ENCODE measurements at places on chromosomes 13 and 19.

GRCh38 chr19:46482631-46483030 is 11.3 kb upstream of the PNMA8A start:
- DNase-seq: no peak

- no peak for DNase-seq
Observed at GRCh38 chr19:31231237-31231636, 118.0 kb downstream of the TSHZ3 start.

DNA sequence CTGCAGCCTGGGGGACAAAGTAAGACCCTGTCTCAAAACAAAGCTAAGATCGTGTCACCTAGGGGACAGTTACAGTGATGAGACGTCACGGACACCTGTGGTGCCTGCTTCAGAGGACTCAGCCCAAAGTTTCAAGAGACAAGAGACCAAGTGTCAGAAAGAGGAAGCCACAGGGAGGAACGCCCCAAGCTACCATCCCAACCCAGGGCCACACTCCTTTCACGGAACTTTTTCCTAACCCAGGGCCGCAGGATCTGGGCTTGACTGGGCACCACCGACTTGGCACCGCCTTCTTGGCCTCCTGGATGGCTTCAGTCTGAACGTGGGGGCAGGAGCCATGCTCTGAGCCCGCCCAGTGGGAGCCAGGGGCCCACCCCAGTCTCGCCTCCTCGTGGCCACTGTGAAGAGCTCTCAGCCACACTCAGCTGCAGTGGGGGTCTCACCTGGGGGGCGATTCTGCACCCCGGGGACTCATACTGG is 8.5 kb downstream of the MOB3A start:
- peak; percentile 76 for DNase-seq

DNA sequence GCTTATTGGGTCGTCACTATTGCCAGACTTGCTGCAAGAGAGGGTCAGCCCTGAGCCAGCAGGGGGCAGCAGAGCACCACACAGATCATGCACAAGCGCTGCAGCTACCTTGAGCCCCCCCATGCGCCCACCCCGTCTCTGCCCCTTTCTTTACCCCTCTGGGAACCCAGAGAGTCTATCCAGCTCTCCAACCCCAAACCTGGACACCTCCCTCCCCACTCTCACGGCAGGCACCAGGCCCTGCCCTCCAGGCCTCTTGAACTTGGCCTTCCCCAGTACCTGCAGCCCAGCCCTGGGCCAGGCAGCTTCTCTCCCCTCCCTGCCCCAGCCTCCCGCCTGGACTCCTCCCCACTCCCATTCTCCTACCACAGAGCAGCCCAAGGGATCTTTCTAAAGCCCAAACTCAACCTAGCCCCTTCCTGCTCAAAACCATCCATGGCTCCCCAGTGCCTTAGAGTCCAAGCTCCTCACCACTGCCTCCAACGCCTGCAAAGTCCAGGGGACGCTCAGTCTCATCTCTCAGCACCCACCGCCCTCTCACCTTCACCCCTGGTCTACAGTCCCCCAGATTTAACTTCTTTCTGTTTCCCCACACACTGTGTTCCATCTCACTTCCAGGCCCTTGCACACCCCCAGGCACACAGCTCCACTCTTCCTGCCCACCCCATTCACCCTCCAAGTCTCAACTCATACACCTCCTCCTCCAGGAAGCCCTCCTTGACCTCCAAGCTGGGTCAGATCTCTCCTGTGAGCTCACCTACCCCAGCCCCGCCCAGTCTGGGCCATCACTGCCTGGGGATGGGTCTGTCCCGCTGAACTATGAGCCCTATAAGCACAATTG is 9.4 kb upstream of the CEACAM16 start:
- DNase-seq: peak; percentile 60

GRCh38 chr19:38455031-38455430 is 21.5 kb downstream of the RYR1 start:
- no peak for DNase-seq

GRCh38 chr13:65532231-65532630 is 1697.9 kb downstream of the PCDH9 start:
- DNase-seq: no peak

DNA sequence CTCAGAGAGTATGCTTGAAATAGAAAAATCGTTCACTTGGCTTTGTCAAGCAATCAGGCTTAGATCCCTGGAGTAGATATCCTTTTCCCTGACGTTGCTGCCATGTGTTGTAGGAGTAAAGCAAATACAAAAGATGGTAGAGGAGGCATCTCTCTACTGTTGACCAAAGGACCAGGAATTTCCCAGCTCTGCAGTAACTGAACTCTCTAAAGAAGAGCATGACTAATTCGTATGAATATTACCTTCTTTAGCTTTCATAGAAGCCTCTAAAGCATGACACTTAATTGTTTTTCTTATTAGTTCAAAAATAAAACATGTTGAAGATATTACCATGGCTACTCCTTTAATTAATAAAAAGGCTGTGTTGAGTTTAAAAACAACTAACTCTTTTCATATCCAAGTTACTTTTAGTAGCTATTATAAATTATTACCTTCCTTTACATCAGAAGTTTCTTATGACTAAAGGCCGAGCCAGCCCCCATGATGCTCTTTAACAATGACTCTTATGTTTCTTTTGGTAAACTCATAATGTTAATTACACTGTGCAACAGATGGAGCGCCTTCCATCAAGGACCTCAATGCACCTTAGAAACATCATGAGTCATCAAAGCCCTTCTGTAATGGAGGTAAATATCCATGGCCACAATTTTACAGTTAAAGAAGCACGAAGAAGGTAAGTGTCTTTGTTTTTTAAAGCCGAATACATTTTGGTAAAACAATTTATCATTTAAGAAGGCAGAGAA is 352.4 kb downstream of the KLF5 start:
- no peak for DNase-seq

- no peak for DNase-seq
Observed at GRCh38 chr13:37039896-37040295, 19.6 kb downstream of the SUPT20H start.

DNA sequence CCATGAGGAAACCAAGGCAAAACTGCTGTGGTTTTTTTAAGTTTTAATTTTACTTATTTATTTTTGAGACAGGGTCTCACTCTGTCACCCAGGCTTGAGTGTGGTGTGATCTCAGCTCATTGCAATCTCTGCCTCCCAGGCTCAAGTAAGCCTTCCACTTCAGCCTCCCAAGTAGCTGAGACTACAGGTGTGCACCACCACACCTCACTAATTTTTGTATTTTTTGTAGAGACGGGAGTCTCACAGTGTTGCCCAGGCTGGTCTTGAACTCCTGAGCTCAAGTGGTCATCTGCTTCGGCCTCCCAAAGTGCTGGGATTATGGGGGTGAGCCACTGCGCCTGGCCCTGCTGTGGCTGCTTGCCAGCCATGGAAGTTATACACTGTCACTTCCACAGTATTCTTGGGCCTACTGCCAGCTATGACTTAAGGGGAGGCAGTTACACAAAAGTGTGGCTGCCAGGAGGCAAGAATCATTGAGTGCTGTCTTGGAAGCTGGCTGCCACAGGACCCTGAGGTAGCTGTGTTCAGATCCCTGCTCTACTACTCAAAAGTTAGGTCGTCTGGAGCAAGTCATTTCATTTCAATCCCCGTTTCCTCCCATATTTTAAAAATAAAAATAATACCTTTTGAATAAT is 12.7 kb downstream of the FARP1 start:
- no peak for DNase-seq

GRCh38 chr13:32431361-32431760 is 3.4 kb upstream of the N4BP2L1 start:
- DNase-seq: no peak

- no peak for DNase-seq
Observed at GRCh38 chr13:28729541-28729940, 10.8 kb upstream of the SLC46A3 start.

GRCh38 chr13:59464926-59465325 is 698.8 kb downstream of the DIAPH3 start:
- DNase-seq: no peak

DNA sequence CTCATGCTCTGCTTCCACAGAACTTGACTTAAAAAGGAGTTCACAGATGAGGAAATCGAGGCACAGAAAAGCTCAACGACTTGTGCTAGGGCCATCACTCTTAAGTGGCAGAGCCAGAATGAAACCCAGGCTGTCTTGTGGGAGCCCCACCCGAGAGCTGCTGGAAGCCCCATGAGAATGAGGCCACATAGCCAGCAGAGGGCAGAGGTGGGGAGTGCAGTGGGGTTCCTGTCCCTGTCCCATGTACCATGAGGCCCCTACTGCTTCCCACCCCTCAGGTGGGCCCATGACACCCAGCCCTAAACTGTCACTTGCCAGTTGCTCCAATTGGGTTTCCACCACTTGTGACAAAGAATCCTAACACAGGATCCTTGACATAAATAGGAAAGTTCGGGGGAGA is 175.9 kb downstream of the IRS2 start:
- DNase-seq: peak; percentile 50

DNA sequence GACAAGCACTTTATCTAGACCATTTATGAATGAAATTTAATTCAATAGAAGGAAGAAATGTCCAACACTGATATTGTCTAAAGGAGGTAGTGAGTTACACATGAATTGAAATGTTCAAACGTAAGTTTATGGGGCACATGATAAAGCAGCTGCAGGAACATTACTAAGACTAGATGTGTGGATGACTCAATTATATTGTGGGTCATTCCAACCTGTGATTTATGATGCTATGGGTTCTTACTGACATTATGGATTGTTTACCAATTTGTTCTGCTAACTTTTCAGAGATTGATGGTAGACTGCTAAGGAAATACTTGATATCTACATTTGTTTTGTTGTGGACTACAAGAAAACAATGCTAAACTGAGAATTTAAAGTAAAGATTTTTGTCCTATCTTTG is 56.1 kb upstream of the ATXN8OS start:
- no peak for DNase-seq

DNA sequence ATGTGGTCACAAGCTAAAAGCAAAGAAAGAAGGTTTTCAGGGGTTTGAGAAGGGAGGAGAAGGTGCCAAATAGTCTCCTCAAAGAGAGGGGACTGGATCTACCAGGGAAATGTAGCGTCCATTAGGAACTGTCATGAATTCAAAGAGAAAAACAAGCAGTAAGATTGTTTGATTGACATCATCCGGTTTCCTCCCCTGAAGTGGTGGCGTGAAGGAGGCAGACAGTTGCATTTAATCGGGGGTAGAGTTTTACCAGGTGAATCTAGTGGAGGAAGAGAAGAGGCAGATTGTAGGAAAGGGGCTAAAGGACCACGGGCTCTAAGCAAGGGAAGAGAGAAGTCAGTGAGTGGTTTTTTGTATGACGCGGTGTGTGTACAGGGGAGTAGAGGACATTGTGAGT is 13.0 kb upstream of the CYSLTR2 start:
- no peak for DNase-seq

DNA sequence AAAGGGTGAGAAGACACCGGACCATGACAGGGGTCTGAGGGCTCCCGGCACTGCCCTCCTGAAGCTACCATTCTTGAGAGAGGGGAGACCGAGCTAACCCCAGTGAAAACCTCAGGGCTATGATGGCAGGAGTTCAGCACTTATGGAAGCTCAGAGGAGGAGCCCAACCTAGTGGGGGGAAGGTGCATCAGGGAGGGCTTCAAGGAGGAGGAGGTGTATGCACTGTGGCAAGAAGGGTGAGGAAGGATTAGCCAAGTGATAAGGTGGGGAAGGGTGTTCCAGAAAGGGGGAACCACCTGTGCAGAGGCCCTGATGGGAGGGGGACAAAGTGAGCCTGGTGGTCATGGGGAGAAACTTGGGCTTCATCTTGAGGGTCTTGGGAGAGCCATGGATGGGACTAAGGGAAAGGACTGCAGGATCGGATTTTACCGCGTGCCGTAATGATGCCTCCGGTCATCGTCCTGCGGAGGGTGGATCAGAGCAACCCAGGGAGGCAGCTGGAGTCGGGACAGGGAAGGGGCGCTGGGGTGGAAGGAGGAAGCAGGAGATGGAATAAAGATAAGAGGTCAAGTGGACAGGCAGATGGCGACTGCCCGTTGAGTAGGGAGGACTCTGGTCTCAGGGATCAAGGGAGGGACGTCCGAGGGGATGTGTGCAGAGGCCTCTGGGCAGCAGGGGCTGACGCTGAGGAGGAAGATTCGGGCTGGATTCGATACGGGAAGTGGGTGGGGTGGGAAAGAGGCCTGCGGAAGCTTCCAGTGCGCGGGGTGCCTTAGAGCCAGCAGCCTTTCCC is 13.3 kb upstream of the PSMD8 start:
- DNase-seq: peak; percentile 28

GRCh38 chr19:20367811-20368294 is 197.7 kb downstream of the ZNF737 start:
- no peak for DNase-seq

DNA sequence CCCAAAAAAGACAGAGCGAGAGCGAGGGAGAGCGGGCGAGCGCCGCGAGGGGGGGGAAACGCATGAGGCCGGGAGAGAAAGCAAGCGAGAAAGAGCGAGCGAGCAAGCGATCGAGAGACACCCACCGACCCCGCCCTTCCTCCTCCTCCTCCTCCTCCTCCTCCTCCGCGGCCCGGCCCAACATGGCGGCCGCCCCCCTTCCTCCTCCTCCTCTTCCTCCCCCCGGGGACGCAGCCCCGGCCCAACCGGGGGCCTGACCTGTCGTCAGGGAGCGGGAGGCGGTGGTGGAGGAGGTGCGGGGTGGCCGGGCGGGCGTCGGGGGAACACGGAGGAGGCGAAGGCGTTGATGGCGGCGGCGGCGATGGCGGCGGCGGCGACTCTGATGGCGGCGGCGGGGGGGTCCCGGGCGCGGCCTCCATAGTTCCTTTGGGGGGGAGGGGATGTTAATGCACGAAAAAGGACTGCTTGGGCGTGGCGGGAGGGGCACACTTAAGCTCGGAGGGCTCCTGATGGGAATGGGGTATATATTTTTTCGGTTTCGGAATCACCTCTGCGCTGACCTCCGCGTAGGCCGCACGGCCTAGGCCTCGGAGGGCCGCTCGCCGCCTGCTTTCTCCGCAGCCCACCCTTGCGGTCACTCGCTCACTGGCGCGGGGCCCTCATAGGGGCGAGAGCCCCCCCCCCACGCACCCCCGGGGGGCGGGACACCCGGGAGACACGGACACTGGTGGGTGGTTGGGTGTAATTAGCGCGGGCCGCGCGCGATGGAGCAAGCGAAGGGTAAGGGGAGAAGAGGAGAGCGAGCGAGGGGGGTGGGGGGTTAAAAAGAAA is 1.2 kb downstream of the ZC3H4 start:
- peak; percentile 82 for DNase-seq

DNA sequence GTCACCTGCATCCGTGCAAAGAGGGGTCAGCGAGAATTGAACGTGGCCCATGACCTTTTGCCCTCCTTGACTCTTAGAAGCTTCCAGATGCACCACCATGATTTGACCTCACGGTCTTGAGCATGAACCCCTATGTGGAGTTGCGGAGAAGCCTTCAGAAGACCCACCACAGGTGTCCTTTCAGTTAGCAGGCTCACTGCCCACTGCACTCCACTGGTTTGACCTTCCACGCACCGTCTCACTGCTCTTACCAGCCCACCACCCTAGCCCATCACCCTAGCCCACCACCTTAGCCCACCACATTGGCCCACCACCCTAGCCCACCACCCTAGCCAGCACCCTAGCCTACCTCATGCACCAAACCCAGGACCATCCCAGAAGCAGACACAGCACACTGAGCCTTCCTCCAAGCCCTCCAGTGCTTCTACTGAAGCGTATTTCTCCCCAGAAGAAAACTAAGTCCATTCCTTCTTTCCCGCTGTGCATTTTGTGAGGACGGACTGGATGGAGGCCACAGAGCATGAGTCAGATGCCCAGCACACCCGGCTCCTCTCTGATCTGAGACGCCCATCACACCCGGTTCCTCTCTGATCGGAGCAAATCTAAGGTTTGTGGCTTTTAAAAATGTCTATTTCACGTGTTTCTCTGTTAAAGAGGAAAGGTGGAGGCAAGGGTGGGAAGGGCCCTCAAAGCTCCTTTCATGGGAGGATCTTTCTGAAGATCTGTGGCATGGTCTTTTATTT is 45.8 kb downstream of the SOX1 start:
- no peak for DNase-seq
